Mammary epithelial cell (primary cell): ENCODE measurements at places on chromosomes 6 and 20. TPM values are rescaled to one million over a fixed set of nuclear protein-coding genes. Genes with fewer than 3 reads are reported as not detected.

Gene ETV7
- total RNA-seq, result 0.64 and 1.1 TPM in 2 replicates

Gene GNMT
- total RNA-seq, result 0.43 and 0.66 TPM in 2 replicates

Gene MEI4
- total RNA-seq, result not detected in 2 replicates

Gene DEFB124
- not detected for total RNA-seq

Gene KHDC1L
- not detected in 2 replicates for total RNA-seq

Gene THEMIS
- not detected in 2 replicates for total RNA-seq

Gene PLEKHG1
- total RNA-seq, result 63.2 TPM

Gene GMPR
- 0.83 TPM for total RNA-seq

Gene GHRH
- total RNA-seq, result not detected

Gene LY6G5C
- total RNA-seq, result 1.4 TPM in 1 of 2 replicates, not detected in the other

Gene HSPA12B
- total RNA-seq, result not detected

Gene ARG1
- not detected for total RNA-seq

Gene SPATS1
- not detected in 2 replicates for total RNA-seq

Gene PCMTD2
- 28.4 and 29.3 TPM in 2 replicates for total RNA-seq

Gene GTF3C6
- 74.7 and 76.3 TPM in 2 replicates for total RNA-seq

Gene CAGE1
- 0.14 TPM in 1 of 2 replicates, not detected in the other for total RNA-seq

Gene SMPDL3A
- total RNA-seq, result 7.3 TPM

Gene ID1
- total RNA-seq, result 83.0 and 86.1 TPM in 2 replicates

Gene SH3BGRL2
- 6.6 and 14.9 TPM in 2 replicates for total RNA-seq

Gene MYCT1
- 0.29 TPM in 1 of 2 replicates, not detected in the other for total RNA-seq

Gene MUC22
- total RNA-seq, result not detected

Gene PPIL4
- 28.8 and 48.2 TPM in 2 replicates for total RNA-seq

Gene PEDS1
- total RNA-seq, result 19.1 and 29.5 TPM in 2 replicates

Gene GCNT2
- total RNA-seq, result 0.33 TPM

Gene PPT2
- total RNA-seq, result 11.4 and 15.6 TPM in 2 replicates

Gene BCAS4
- total RNA-seq, result 16.4 and 20.7 TPM in 2 replicates

Gene KCNG1
- 53.0 TPM for total RNA-seq

Gene OR2H2
- not detected for total RNA-seq

Gene ADGRB3
- total RNA-seq, result not detected

Gene GLP1R
- not detected in 2 replicates for total RNA-seq

Gene CD83
- total RNA-seq, result 2.1 and 4.4 TPM in 2 replicates

Gene ZNF831
- total RNA-seq, result not detected in 2 replicates

Gene SSTR4
- not detected in 2 replicates for total RNA-seq

Gene BPIFB4
- not detected for total RNA-seq

Gene ZC2HC1B
- total RNA-seq, result not detected in 2 replicates

Gene SOBP
- 0.14 TPM in 1 of 2 replicates, not detected in the other for total RNA-seq

Gene C6orf58
- not detected for total RNA-seq

Gene GNAS-AS1
- total RNA-seq, result 0.13 and 0.73 TPM in 2 replicates

Gene BTNL2
- total RNA-seq, result not detected in 2 replicates

Gene RBPJL
- total RNA-seq, result not detected

Gene MED23
- total RNA-seq, result 20.7 and 26.7 TPM in 2 replicates

Gene SNAP91
- not detected in 2 replicates for total RNA-seq

Gene TMEM244
- total RNA-seq, result not detected

Gene MRPL14
- 57.2 TPM for total RNA-seq

Gene MLN
- total RNA-seq, result not detected

Gene ECT2L
- not detected in 2 replicates for total RNA-seq

Gene COL19A1
- total RNA-seq, result 0.17 TPM

Gene TP53INP2
- 4.4 and 4.5 TPM in 2 replicates for total RNA-seq

Gene PROKR2
- total RNA-seq, result not detected in 2 replicates

Gene CD40
- total RNA-seq, result 3.2 TPM

Gene NAA20
- total RNA-seq, result 105 and 133 TPM in 2 replicates

Gene RBL1
- 2.7 TPM for total RNA-seq

Gene CTCFL
- total RNA-seq, result not detected

Gene HAO1
- total RNA-seq, result not detected in 2 replicates

Gene ESR1
- total RNA-seq, result 0.38 and 0.43 TPM in 2 replicates

Gene FAM162B
- not detected in 2 replicates for total RNA-seq
